Adipocyte (in vitro differentiated cells): ENCODE measurements at places on chromosomes 16 and 17.
A peak's percentile ranks its signal among the peaks of the same experiment; 100 is the strongest.

GRCh38 chr16:67499106-67499505 lies 15.8 kb upstream of the AGRP start:
- DNase-seq, result no peak

DNA sequence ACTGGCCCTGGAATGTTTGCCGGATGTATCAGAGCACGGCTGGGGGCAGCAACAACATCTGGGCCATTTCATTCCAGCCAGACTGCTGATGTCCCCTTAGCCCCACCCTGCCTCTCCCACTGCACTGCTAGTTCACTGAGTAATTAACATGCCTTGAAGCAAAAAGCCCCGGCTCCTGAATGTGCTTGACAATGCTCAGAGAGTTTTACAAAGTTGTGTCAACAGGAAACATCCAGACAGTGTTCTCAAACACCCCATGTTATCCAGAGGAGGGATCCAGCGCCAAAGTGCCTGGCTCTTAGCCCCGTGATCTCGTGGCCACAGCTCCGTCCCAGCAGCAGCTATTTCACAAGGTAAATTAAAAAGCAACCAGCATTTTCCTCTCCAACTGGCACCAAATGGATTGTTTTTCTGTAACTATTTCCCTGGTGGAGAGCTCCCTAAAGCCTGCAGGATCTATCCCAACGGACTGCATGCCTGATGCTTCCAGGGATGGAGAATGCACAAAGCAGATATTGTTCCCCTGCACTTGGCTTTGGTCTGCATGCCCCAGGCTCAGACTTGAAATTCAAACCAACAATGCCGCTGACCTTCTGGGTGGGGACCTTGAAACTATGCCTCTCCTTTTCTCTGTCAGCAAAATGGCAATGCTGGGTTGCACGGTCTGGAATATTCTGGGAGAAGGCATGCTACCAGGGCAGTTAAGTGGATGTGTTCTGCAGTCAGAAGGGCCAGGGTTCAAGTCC lies 115.6 kb upstream of the CDH5 start:
- peak; percentile 90 for DNase-seq

DNA sequence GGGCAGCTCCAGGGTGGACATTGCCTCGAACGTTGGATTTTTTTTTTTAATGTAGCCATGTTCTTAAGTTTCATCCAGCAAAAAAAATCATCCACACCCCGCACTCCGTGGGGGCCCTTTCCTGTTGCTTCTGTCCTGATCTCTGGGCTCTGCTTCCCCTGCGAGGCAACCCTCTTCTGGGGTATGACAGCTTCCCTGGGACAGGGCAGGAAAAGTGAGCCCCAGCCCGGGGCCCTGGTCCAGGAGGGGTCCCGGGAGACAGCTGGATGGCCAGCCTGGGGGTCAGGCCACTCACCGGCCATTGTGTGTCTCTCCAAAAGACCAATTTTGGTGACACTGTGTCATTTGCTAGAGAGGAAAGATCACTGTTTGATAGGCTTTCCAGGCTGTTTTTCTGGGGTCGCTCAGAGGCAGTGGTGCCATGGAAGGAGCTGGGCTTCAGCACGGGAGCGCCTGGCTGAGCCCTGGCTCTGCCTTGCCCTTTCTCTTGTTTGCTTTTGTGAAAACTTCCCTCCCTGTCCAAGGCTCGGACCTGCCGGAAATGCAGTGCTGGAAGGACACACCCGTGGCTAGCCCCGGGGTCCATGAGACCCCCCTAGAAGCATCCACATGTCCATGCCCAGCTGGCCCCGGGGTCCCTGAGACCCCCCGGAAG lies 41.0 kb upstream of the CHMP6 start:
- no peak for DNase-seq

DNA sequence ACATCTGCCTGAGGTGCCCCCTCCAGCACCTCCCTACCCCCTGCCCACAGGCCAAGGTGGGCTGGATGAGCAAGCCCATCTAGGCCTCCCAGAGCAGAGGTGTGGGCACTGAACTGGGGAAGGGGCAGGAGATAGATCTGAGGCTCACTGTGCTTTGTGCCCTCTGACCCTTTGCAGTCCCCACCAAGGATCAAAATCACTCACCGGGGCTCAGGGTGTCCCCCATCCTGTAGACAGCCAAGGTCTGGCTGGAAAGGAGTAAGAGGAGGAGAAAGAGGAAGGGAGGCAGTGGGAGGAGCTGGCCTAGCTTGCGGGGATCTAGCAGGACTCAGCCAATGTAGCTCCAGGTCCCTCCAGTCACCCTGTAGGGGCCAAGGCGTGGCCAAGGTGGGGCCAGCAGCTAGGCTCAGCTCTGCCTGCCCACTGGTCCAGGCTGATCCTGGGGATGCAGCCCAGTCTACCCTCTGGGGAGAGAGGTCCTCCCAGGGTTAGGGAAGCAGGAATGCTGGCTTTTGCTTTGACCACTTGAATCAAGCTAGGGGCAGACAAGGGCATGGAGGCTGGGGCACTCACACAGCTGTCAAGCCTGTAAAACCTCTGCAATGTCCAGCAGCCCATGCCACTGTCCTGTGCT lies 1.8 kb downstream of the SLC12A4 start:
- DNase-seq, result peak; percentile 59

DNA sequence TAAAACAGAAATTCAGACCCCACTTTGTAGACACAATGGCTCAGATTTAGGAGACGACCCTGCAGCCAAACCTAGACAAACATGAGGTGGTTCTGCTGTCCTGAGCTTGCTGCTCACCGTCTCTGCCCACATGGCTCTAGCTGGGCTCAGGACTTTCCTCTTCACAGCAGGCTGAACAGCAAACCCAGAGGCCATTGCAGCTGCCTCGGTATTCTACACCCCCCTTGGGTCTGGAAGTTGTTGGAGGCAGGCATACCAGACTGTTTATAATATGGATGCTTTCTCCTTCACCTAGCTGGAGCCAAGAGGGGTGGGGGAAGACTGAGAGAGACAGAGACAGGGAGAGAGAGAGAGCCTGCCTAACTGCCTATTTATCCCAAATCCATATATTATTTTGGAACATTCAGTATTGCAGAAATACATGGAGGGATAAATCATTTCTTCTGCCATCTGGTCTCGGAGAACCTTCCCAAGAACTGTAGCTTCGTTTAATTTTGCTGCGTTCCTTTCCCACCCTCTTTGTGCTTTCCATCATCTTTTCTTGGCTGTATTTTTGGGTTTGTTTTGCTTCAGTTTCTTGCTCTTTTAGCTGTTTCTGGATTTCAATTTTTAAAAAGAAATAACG lies 628.2 kb upstream of the RBFOX1 start:
- DNase-seq, result no peak

DNA sequence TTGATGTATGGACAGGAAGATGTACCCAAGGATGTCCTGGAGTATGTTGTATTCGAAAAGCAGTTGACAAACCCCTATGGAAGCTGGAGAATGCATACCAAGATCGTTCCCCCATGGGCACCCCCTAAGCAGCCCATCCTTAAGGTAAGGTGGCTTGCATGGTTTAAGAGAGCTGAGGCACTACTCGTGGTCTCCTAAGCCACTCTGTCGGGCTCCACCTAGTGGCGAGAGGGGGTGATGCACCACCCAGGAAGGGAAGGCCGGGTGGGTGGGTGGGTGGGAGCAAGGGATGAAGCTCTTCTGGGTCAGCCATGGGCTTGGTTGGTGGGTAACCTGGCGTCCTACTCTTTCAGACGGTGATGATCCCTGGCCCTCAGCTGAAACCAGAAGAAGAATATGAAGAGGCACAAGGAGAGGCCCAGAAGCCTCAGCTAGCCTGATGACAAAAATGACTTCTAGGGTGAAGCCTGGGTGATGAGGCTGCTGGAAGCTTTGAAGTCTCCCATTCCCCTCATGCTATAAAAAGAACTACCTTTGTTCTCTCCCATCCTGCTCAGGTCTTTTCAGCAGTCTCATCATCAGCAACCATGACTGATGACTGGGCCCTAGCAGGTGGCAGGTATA lies 21.5 kb downstream of the GPR179 start:
- peak; percentile 80 for DNase-seq

DNA sequence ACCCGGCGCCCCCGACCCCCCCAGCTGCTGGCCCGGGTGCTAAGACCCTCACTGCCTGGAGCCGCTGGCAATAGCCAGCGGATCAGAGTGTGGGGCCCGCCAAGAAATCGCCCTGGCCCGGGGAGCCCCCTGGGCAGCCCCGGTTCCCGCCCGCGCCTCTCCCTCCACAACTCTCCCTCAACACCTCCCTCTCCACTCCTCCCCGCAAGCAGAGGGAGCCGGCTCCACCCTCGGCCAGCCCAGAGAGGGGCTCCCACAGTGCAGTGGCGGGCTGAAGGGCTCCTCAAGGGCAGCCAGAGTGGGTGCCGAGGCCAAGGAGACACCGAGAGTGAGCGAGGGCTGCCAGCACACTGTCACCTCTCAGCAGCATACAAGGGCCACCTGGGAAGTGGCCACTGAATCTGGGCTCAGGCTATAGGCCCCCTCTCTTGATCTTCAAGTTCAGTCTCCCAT lies 385.5 kb downstream of the SEC14L1 start:
- no peak for DNase-seq

DNA sequence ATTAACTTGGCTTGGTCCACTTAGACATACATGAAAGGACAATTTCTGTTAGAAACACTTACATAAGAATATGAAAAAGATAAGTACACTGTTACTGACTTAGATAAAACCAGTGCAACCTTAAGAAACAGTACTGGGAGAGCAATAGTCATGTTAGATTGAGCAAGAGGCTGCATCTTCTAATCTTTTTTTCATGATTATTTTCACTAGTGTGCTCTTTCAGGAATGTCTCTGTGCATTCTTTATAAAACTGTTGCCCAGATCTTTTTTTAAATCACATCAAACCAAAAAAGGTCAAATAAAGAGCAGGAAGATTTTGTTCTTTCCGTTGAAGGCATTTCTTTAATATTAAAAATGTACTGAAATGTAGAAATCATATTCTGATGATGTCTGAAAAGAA lies 100.7 kb upstream of the AXIN2 start:
- peak; percentile 79 for DNase-seq

DNA sequence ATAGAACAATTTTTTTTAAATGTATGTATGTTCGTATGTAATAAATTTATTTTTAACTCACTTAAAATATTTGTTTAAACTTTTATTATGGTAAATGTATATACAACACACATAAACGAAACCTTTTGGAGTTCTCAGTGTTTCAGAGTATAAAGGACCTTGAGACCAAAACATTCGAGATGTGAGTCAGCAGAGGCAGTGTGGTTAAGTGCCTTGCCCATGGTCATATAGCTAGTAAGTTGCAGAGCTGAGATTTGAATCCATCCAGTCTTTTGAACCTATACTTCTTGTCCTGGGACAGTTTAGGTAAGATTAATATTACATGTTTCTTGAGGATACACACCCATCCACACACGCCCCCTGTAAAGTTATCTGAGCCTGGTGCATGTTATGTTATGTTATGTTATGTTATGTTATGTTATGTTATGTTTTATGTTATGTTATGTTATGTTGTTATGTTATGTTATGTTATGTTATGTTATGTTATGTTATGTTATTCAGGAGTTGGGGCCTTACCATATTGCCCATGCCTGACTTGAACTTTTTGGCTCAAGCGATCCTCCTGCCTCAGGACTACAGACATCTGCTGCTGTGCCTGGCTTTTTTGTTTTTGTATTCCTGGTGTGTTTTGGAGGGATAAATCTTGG lies 41.8 kb downstream of the TNRC6A start:
- peak; percentile 54 for DNase-seq

DNA sequence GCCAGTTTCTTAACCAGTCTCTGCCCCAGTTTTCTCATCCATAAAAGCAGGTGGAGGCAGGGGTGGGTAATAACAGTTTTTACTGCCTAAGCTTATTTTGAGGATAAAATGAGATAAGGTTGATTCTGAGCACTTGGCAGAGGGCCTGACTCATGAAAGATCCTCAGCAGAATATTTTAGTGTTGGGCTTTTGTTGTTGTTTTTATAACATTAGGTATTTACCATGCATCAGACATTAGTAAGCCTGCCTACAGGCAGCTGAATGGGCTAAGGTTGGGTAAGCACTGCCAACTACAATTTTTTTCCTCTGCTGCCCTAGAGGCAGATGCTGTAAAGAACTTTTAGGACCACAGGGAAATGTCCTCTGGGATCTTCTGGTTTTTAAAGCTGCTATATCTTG lies 43.1 kb downstream of the SCNN1G start:
- no peak for DNase-seq

GRCh38 chr17:41579484-41580243 lies 7.0 kb downstream of the KRT14 start:
- DNase-seq, result peak; percentile 54
